AG08395 (cell line): ENCODE measurements at places on chromosomes 7 and 10.

DNA sequence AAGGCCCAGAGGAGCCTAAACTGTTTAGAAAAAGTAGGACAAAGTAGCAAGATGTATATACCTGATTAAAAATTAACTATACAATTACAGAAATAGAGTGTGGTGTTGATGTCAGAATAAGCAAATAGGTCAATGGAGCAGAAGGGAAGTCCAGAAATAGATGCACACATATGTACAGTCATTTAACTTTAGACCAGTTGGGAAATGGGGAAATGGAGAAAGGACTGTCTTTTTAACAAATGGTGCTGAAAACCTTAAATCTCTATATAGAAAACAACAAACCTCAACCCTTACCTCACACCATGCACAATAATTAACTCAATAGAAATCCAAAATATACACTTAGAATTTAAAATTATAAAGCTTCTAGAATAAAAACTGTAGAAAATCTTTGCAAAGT is 72.2 kb downstream of the CH25H start:
- no peak for DNase-seq

- no peak for DNase-seq
Observed at GRCh38 chr10:131553581-131553980, 242.1 kb upstream of the TCERG1L start.

GRCh38 chr10:79270466-79271246 is 76.6 kb upstream of the PPIF start:
- DNase-seq, result no peak

DNA sequence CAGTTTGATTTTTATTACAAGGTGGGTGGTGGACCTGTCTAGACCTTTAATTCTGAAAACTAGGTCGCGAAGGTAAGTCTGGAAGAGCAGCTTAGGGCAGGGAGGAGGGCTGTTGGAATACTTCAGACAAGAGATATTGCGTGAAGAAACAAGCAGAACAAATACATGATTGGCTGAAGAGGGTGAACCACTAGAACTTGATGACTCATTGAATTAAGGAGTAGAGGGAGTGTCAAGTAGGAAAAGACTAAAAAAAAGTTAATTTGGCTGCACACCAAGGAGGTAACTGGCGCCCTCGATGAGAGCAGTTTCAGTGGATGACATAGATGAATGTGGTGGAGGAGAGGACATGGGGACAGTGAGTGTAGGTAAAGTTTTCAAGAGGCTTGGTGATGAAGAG is 41.3 kb downstream of the WNT2 start:
- DNase-seq, result no peak

- DNase-seq, result no peak
Observed at GRCh38 chr10:11049806-11050205, 32.1 kb downstream of the CELF2 start.

DNA sequence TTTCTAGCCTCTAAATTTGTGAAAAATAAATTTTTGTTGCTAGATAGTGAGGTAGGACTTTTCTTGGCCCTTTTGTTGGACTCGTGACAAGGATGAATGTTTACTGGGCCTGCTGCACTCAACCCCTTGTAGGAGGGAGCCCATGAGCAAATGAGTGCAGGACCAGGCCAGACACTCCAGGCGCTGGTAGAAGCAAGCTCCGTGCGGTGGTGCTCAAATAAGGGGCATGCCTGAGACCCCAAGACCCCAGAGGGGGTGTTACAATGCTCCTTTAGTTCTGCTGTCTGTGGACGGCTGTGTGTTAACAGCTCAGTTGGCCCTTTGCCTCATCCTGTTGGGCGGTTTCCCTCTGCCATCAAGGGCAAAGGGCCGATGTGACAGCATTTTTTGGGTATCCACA is 1195.3 kb upstream of the PHF14 start:
- DNase-seq, result no peak

- no peak for DNase-seq
Observed at GRCh38 chr7:109950256-109950655, 1140.7 kb upstream of the LRRN3 start.

- no peak for DNase-seq
Observed at GRCh38 chr7:3033136-3033535, 10.5 kb downstream of the CARD11 start.

DNA sequence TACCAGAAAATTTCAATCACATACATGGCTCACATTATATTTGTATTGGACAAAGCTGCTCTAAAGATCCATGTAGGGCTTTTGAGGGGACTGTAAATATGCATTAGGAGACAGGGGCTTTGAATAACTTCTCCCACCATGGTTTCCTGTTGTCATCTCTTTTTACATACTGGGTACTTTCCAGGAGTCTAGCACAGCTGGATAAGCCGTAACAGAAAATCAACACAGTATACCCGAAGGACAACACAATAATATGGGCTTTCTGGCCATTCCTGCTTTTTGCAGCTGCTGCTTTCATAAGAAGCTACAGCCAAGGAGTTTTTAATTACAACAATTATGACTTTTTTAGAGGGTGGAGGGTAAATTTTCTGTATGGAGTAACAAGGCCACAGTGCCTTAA is 63.4 kb upstream of the SRPK2 start:
- no peak for DNase-seq

DNA sequence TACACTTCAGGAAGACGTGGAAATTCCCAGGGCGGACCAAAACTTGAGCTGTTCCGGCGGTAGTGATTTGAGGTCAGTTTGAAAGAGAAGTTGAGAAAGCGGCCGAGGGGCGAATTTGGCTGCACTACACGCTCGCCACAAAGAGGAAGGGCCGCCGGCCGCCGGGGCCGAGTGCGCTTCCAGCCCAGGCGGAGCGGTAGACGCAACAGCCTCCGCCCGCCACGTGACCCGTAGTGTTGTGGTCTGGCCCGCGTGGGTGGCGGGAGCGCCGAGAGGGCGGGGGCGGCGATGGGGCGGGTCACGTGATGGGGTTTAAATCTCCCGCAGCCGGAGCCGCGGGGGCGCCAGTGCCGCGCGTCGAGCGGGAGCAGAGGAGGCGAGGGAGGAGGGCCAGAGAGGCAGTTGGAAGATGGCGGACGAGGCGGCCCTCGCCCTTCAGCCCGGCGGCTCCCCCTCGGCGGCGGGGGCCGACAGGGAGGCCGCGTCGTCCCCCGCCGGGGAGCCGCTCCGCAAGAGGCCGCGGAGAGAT is at the start of gene SIRT1:
Gene SIRT1, plus strand, starts transcription at position 344 of the 529 bp plus-strand sequence. Its CDS starts 66 bp downstream, at position 410.
- DNase-seq, result peak; percentile 97

DNA sequence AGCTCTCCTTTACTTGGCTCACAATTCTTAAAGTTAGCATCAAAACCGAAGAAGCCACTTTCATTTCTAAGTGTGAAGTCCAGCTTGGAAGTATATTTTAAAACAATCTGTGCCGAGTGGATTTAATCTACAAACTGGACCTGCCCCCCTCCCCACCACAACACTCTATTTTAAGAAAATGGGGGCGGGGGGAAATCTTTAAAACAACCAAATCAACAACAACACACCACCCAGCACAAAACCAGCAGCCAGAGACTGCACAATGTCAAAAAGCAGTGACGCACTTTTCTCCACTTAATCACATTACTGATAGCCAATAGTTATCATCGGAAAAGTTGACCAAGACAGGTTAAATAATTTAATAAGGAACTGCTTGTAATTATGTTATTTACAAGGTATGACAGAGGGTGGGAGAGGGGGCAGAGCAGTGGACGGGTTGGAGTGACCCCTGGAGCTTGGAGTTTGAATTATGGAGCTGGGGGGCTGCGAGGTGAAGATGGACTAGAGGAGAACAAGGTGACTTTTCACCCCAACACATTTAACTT is 2.8 kb downstream of the EBF3 start:
- no peak for DNase-seq

DNA sequence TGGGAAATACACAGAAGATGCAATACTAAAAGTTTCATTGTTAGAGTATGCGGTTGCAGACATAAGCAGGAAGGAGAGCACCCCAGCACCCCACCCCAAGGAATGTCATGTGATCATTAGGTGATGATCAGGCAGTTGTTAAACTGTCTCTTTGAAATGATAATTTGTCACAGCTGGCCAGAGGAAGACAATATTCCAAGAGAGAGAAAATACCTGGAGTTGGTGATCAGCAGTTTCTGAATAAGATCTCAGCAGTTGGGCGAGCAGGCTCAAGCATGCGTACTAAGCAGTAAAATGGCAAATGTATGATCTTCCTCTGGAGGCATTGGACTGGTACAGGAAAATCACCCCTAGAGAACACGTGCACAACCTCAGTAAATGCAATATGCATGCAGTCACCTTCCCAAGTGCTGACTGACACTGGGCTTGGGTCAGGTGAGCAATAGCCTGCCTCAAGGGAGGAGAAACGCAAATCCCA is 250.1 kb upstream of the MBL2 start:
- no peak for DNase-seq

DNA sequence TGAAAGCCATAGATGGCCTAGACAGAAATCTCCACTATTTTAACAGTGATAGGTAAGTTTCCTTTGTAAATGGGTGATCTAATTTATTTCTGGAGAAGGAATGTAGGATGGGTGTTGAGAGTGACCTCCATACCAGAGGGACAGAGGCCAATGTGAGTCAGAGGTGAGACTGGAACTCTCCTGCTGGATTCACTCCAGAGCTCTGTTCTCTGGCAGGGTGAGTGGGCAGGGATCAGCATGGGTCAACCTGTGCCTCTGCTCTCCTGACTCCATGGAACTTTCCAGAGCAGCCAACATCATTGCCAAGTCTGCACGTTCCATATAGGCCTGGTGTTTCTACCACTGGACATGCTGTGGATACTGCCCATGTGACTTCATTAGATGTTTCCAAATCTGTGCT is 11.4 kb downstream of the AKR1C3 start:
- DNase-seq, result no peak

GRCh38 chr10:92891885-92892690 is 43.8 kb downstream of the EXOC6 start:
- peak; percentile 23 for DNase-seq

- DNase-seq, result no peak
Observed at GRCh38 chr10:52599551-52600200, 172.9 kb downstream of the MBL2 start.

DNA sequence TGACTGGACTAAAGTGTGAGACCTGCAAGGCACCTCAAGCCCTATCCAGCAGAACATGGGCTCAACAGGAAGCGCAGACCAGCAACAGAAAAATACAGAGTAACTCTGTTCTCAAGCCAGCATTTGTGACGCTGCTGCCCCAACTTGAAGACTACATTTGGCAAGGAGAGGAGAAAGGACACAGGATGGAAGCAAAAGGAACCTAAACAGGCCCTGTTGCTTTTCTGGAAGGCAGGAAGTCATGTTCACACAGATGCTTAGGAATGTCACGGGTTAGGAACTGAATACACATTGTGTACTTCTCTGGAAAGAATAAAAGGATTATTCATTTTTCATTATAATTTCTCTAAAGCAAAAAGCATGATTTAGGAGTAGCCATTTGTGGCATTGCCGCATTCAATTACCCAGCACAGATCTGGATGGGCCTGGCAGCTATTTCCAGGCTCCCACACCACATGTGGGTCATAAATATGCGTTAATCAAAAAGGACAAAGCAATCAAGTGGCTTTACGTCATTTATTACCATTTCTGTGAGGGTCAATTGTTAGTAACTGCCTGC is 19.8 kb upstream of the TOMM7 start:
- peak; percentile 46 for DNase-seq

DNA sequence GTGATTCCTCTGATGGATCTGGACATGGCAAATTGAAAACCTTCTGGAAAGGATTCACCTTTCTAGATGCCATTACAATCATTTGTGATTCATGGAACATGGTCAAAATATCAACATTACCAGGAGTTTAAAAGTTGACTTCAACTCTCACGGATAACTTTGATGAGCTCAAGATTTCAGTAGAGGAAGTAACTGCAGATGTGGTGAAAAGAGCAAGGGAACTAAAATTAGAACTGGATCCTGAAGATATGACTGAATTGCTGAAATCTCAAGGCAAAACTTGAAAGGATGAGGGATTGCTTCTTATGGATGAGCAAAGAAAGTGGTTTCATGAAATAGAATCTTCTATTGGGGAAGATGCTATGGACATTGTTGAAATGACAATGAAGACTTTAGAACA is 293.6 kb downstream of the ARHGAP12 start:
- DNase-seq, result no peak

- DNase-seq, result no peak
Observed at GRCh38 chr7:53426145-53426750, 390.8 kb downstream of the POM121L12 start.

- DNase-seq, result peak; percentile 64
Observed at GRCh38 chr7:106111655-106112117, 426 bp downstream of the SYPL1 start.

DNA sequence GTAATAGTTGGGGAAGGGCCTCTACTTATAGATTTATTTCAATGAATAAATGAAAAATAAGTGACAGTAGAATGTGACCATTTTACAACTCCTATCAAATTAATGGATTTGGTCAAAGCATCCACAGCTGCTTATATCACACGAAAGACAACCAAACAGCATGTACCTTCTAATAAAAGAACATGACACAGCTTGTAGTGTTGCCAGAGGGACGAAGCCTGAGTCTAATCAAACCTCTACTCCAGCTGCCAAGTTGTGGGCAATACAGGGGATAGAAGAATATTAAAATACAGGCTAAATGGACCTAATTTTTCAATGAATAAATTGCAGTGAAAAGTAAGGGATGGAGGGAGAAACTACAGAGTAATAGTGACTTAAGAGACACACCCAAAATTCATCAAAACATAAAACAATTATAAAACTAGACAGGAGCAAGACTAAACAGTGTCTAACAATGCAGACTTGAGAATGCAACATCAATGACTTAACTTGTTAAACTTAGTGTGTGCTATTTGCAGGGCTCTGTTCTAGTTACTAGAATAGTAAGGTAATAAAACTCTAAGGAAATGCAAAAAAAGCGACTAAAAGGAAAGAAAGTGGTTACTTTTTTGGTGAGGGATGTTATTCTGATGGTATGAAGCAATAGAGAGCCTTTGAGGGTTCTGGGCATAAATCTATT is 853.8 kb downstream of the GRM8 start:
- no peak for DNase-seq

GRCh38 chr7:37758501-37759045 is 75.0 kb downstream of the GPR141 start:
- no peak for DNase-seq

DNA sequence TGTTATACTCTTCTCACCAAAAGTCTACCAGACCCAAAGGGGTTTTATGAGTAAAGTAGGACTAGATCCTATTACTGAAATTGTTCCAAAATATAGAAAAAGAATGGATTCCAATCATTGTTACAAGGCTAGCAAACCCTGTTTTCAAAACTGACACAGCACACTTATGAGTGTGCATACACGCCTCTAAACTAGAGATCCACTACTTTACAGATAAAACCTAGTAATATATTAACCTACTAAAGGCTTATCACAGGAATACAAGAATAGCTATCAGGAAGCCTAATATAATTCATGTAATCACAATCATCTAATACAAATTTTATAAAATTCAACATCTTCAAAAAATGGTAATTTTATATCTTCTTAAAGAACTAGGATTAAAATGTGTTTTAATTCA is 52.2 kb downstream of the ERCC6 start:
- DNase-seq, result no peak

- no peak for DNase-seq
Observed at GRCh38 chr7:54112567-54112966, 429.6 kb upstream of the VSTM2A start.

GRCh38 chr10:131270461-131271190 is 40.9 kb downstream of the TCERG1L start:
- DNase-seq, result no peak
